Skin of body (tissue), 3 donors: ENCODE measurements at places on chromosomes 11 and 22. TPM values are rescaled to one million over a fixed set of nuclear protein-coding genes. Genes with fewer than 3 reads are reported as not detected.

Gene ZFP91
- 37.4 TPM for total RNA-seq

- DNase-seq: no peak
Observed at GRCh38 chr11:111602865-111603610, 789 bp downstream of the SIK2 start.

DNA sequence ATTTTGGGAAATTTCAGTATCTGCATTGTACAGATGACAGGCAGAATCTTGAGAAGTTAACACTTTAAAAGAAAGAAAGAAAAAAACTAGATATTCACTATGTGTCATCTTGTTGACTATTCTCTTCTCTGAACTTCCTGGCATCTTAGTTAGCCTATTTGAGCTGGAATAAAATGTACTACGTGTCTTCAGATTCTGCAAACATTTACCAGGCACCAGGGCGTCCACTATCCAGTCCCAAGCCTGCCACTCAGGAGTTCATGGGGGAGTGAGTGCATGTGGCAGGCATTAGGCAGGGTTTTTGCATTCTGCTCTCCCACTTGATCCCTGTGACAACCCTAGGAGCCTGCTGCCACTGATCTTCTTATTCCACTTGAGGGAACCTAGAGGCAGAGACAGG is 25.0 kb downstream of the TIMP3 start:
- no peak for DNase-seq

Gene SULT4A1
- 0.89 TPM for total RNA-seq

Gene APBB1
- total RNA-seq: 16.5 TPM

GRCh38 chr11:70297341-70297740 is 26.9 kb downstream of the PPFIA1 start:
- DNase-seq: no peak

- no peak for DNase-seq
Observed at GRCh38 chr11:31419138-31419537, 49.5 kb downstream of the DNAJC24 start.

Gene AQP11
- 1.1 TPM for total RNA-seq

Gene LINC01488
- not detected for total RNA-seq

Gene PHOX2A
- not detected for total RNA-seq

- DNase-seq: no peak
Observed at GRCh38 chr11:76237914-76238313, 31.6 kb upstream of the WNT11 start.

GRCh38 chr11:1641096-1641495 is 11.5 kb downstream of the KRTAP5-5 start:
- DNase-seq: no peak

DNA sequence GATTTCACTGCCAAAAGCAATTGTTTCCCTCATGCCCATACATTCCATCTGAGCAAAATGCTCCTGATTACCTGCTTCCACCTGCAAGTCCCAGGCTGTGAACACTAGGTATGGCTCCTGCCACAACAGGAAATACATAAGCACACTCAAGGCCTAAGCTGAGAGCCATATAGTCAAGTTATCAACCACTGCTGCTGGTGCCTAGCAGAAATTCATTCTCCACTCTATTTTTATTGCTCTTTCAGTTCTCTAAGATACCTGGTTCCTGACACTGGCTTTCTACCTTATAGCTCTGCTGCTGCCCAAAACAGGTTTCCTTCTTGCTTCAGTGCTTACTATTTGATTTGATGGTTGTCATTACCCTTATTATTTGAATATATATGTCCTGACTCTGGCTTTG is 31.6 kb downstream of the SLC36A4 start:
- DNase-seq: no peak

DNA sequence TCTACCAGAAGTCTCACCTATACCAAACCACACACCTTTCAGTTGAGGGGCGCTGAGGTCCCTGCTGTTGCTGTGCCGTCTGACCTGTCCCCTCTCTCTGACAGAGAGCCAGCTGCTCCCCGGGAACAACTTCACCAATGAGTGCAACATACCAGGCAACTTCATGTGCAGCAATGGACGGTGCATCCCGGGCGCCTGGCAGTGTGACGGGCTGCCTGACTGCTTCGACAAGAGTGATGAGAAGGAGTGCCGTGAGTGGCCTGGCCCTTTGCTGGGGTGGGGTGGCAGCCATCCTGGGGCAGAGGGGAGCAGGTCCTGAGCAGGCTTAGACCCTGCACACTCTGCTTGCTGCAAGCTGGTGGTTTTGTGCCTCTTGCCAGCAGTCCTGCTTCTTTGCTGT is 92.1 kb downstream of the LDLRAD3 start:
- DNase-seq: no peak

GRCh38 chr22:17906978-17907747 is 117.2 kb downstream of the MICAL3 start:
- DNase-seq: no peak

GRCh38 chr22:24155627-24156140 is 25.6 kb upstream of the SUSD2 start:
- peak; percentile 30 for DNase-seq

Gene DRD4
- total RNA-seq: not detected

DNA sequence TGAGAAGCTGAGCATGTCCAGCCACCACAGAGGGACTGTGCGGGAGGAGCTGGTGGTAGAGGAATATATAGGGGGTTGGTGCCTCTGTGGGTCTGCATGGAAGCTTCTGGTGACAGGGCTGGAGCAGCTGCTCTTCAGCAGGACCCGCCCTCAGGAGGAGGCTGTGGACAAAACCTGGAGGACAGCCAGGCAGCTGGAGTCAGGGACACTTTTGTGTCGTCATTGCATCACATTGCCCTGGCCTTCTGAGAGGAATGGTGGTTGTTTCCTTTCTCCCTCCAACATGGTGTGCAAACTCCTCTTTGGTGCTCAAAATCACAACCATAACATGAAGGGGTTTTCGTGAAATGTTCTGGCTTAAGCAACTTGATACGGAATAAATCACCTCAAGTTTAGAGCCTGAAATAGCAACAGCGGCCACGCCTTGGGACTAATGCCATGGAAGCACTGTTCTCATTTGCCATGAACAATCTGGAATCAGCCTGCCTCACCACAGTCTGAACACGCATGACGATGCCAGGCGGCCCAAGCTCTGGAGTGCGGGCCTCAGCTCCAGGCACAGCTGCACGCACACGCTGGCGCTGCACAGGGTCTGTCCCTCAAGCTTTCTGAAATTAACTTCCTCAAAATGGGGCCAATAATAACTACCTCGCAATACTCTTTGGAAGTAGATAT is 17.1 kb upstream of the CSRP3 start:
- no peak for DNase-seq

GRCh38 chr22:36384766-36385481 is 2.8 kb downstream of the MYH9 start:
- DNase-seq: peak; percentile 55

Gene SMTNL1
- 7.9 TPM for total RNA-seq

- no peak for DNase-seq
Observed at GRCh38 chr11:70944636-70945035, 307.7 kb downstream of the SHANK2 start.

DNA sequence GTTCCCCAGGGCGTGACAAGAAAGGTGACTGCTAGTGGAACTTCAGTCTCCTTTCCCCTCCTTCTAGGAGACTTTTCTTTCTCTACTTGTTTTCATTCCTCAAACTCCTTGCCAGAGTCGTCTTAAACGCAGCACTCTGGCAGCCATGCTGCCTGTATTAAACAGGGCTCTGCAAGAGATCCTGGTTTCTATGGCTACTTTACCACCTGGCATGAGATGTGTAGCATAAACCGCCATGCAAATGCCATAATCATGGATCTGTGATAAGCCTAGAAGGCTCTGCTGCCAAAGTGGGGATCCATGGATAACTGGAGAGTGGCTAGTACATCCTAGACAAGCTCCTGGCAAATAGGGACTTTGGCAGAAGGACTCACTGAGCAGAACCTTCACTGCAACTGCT is 321.1 kb downstream of the CADM1 start:
- DNase-seq: no peak

Gene ELFN2
- total RNA-seq: 0.30 TPM

Gene VSIG10L2
- total RNA-seq: 0.39 TPM

DNA sequence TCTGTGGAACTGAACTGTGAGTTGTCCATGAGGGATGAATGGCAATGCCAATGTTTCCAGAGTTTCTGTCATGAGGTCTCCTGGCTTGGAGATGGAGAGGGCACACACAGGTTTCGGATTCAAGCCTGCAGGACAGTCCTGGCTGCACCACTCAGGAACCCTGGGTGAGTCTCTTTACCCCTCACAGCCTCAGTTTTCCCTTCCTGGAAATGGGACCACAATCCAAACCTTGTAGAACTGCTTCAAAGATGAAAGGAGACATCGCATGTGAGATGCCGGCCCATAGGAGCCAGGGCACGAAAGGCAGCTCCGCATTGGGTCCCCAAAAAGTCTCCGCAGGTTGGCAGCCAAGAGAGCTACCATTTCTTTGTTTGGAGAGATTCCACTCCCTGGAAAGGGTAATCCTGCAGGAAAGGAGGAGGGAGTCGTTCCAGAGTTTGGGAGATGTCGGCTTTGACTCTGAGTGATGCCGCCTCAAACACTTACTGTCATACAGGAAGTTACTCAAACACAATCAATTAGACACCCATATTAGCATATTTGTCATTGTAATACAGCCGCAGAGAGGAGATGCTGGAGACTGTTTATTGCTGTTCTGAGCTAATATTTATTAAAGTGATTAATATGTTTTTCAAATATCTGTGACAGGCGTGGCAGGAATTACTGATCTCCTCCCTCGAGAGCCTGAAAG is 318.3 kb downstream of the MN1 start:
- no peak for DNase-seq

- DNase-seq: no peak
Observed at GRCh38 chr11:8370812-8371515, 107.3 kb upstream of the LMO1 start.

Gene DEFB131B
- not detected for total RNA-seq

GRCh38 chr11:15754221-15754620 is 602.1 kb downstream of the SOX6 start:
- no peak for DNase-seq

- DNase-seq: peak; percentile 20
Observed at GRCh38 chr11:31487848-31488247, 21.6 kb downstream of the IMMP1L start.

Gene OR5D16
- total RNA-seq: not detected

DNA sequence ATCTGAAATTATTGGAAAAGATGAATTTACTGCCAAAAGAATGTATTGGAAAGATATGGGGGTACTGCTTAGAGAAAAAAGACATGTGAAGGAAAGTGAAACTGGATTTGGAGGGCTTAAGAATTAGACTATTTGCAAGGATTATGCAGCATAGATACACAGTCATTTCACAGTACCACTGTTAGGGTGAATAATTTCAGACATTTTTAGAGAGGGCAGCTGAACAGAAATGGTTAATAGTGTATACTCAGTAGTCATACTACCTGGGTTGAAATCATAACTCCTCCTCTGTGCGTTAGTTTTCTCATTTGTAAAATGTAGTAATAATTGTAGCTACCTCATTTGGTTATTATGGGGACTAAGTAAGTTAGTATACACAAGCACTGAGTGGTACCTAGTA is 33.0 kb downstream of the GAS2 start:
- no peak for DNase-seq

DNA sequence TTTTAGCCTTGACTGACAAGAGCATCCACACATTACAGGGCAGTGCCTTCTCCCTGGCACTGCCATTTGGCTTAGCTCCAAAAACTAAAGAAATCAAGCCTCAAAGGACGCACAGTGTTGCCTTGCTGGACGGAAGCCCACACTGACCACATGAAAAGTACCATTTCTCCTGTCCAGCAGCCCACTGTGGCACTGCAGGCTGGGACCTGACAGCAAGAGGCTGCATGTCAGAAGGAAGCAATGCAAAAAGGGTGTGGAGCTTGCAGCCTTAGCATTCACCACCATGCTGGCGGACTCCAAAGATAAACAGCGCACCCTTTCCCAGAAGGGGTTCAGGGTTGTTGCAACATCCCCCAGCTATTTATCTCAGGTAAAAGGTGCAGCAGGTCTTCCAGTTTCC is 109.3 kb upstream of the BMAL1 start:
- no peak for DNase-seq

DNA sequence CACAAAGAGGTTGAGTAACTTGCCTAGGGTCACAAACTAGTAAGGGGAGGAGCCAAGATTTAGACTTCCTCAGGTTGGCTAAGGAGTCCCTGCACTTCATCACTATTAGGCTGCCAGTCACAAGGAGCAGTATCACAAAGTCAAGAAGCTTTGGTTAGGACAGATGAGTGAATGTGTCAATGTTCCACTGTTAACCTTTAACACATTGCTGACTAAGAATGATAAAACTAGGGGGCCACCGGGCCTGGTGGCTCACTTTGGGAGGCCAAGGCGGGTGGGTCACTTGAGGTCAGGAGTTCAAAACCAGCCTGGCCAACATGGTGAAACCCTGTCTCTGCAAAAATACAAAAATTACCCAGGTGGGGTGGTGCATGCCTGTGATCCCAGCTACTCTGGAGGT is 32.0 kb downstream of the TMEM123 start:
- no peak for DNase-seq

Gene IGF2
- total RNA-seq: 467 TPM

GRCh38 chr11:133559833-133560471 is 27.7 kb upstream of the OPCML start:
- peak; percentile 29 for DNase-seq

Gene LRRC55
- total RNA-seq: 0.89 TPM

- no peak for DNase-seq
Observed at GRCh38 chr11:86918973-86919372, 36.2 kb downstream of the FZD4 start.

Gene MS4A7
- total RNA-seq: 8.4 TPM

- no peak for DNase-seq
Observed at GRCh38 chr22:23223569-23224317, 43.4 kb downstream of the BCR start.

DNA sequence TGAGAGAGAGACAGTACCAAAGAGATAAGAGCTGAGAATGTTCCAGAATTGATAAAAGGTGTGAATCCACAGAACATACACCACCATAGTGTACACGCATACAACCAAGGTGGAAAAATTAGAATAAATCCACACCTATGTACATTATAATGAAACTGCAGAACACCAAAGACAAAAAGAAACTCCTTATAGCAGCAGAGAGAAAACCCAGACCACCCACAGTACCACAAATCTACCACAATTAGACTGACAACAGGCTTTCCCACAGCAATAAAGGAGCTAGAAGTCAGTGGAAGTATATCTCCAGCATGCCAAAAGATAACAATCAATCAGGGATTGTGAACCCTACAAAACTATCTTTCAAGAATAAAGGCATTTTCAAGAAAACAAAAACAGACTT is 31.8 kb downstream of the SCN4B start:
- DNase-seq: no peak

Gene TEX12
- 0.20 TPM for total RNA-seq
